ENCODE measurements at places on chromosomes 4 and X.

DNA sequence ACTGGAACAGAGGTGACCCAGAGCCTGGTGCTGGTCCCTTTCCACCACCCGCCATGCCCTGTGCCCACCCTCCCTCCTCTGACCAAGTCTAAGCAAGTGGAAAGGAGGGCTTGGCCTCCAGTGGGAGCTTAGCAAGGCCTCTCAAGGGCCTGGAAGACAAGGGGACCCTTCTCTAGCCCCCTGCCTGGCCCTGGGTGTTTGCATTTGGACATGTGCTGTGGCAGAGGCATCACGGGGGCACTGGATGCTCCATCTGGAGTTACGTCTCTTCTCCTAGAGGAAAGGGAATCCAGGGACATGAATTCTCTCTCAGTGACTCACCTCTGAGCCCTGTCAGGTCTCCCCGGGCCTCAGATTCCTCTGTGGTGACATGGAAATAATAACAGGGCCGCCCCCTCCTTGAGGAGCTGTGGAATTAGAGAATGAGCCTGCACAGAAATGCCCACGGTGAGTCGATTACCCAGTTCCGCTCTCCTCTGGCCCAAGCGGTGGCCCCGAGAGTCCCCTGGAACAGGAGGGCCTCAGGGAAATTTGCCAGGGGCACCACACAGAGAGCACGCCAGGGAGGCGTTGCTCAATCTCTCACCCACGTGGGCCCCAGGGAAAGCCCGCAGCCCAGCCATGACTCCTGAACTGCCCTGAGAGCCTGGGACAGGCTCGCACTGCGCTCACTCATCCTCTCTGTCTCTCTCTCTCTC is 189.6 kb downstream of the BCOR start:
- no peak for DNase-seq

DNA sequence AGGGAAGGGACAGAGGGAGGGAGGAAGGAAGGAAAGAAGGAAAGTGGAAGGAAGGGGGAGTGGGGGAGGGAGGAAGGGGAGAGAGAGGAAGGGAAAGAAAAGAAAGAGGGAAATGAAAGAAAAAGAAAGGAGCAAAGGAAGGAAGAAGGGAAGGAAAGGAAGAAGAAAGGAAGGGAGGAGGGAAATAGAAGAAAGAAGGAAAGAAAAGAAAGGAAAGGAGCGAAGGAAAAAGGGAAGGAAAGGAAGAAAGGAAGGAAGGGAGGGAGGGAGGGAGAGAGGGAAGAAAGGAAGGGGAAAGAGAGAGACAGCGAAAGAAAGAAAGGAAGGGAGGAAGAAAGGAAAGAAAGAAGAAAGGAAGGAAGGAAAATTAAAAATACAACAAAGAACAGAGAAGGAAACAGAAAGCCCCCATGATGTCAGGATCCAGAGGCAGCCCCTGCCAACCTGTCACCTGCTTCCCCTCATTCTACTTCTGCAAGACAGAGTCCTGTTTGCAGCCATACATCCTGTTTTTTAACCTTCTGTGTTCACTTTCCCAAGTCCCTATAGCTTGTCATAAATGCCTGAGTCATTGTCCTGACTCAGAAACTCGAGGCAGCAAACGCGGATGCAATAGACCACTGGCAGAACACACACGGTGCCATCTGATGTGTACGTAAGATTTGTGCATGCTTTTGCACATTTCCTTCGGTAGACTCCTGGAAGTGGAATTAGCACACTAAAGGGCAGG is 77.0 kb upstream of the C4orf50 start:
- no peak for DNase-seq

GRCh38 chr4:113260688-113261087 is 211.2 kb downstream of the ANK2 start:
- no peak for DNase-seq

DNA sequence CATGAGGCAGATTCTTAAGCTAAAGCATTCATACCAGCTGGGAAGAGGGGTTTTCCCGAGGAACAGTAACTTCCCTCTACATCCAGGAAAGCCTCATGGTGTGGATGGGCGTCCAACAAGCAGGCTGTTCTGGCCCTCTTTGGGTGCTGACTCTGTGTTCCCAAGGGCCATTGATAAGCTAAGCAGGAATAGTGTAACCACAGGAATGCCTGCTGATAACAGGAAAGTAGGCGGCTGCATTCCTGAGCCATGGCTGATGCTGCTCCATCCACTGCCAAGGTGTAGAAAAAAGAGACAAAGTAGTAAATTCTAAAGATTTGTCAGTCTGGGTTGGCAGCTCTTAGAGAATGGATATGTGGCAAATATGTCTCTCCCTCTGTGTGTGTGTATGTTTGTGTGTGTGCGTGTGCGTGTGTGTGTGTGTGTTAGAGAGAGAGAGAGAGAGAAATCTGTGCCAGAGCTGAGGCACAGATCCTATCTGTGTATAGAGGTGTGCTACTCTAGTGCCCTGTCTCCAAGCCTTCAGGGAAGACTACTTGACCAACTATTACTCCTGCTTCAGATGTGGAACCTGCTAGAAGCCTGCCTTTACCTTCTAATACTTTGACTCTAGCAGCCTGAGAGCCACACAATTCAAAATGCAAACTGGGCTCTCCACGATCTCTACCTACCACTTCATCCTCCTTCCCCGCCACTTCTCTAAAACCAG is 353.1 kb upstream of the NR3C2 start:
- DNase-seq: peak; percentile 17

GRCh38 chr4:14841801-14842768 is 160.2 kb upstream of the CPEB2 start:
- DNase-seq: no peak

DNA sequence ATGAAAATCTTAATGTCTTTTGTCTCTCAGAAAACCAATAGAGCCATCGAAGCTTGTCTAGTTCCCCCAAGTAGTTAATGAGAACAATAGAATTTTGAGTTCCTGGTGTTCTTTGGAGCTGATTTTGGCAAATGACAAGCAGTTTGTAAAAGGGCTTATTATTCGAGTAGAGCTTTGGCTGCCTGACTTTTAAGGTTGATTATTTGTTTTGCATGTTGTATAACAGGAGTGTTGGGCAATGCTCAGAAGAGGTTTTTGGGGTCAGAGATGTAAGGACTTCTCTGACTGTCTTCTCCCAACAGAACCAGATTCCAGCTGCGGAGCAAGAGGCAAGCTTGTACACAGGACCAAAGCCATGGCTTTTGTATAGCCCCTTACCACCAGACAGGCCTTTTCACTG is 30.0 kb downstream of the ZCCHC12 start:
- DNase-seq: no peak

GRCh38 chr4:20565075-20565721 is 135.1 kb upstream of the PACRGL start:
- DNase-seq: no peak

- DNase-seq: no peak
Observed at GRCh38 chr4:10809905-10810304, 125.3 kb upstream of the CLNK start.

DNA sequence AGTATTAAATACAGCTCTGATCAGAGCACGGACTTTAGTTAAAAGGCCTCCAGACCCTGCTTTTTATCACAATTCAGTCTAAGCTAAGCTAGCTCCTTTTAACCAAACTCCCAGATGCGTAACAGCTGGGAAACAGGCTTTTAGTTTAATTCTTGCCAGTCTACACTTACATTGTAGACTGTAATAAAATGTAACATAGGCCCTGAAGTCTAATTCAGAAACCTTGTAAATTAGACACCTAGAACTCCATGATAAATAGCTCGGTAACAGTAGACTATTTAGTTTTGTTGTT is 20.1 kb downstream of the FBXO8 start:
- DNase-seq: no peak

DNA sequence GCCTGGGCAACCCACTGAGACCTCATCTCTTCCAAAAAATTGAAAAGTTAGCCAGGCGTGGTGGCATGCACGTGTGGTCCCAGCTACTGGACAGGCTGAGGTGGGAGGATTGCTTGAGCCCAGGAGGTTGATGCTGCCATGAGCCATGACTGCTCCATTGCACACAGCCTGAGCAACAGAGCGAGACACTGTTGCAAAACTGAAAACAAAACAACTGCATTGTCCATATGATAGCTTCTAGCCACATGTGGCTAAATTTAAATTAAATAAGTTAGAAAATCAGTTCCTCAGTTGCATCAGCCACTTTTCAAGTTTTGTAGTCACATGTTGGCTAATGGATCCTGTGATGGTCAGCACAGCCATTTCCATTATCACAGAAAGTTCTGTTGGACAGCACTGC is 67.9 kb downstream of the GAB1 start:
- DNase-seq: no peak

GRCh38 chrX:20300822-20301221 is 34.1 kb upstream of the RPS6KA3 start:
- no peak for DNase-seq

DNA sequence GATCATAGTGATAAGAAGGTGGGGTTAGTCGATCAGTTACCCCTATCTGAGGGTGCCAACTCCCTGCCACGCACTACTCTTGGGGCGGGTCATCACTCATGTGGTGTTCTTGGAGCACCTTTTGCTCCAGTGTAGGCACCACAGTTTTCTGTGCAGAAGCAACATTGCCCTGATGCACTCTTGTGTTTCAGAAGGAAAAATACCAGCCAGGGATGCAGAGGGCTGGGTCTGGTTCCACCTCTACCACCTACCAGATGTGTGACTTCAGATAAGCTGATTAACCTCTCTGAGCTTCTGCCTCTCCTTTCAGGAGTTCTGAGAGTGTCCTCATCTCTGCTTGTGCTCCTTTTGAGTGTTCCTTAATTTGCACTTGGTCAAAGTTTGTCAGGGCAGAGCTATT is 29.9 kb upstream of the PROM1 start:
- no peak for DNase-seq

DNA sequence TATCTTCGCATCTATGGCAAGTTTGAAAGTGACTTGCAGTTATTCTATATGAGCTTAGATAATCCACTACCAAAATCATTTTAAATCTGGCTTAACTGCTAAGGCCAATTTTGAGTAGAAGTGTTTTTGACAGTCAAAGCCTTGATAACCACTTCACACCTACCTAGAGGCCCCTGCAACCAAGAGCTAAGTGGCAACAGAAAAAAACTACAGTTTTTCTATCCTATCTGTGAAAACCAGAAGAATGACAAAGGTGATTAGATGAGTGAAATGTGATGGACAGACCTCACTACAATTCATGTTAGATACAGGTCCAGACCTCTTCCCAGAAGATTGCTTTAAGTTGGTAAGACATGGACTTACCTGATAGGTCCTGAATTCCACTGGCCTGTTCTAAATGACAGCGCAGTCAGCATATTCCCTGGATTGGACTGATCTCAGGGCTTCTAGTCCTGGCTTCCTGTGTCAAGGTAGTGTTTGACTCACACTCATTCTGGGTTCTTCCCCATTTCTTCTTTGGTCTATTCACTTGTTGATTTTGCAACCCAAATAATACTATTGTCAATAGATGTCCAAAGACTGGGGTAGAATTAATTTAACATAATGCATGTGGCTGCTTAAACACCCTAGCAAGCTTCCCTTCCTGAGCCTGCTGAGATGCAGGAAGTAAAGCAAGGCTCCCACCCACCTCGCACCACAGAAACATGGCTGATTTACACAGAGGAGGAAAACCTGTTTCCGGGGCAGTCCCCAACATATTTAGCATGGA is 65.1 kb downstream of the PPP3CA start:
- no peak for DNase-seq

DNA sequence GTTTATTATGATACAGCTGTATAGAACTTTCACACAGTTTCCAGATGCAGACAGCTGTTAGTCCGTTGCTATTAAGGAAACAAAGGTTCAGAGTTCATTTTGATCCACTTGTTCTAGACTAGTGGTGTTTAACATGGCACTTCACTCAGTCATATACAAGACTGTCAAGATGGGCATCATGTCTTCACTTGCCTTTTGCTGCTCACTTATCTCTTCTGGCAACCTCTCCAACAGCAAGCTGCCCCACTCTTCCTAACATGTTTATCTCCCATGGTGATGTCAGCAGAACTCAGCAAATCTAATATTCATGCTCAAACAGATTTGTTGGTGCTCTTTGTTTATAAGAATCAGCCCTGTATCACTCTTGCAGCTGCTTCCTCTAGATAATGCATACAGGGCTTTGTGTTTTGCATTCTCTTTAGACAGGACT is 236.2 kb upstream of the HAND2 start:
- DNase-seq: no peak
